T-cell (primary cell): ENCODE measurements at places on chromosomes 7 and 10.

DNA sequence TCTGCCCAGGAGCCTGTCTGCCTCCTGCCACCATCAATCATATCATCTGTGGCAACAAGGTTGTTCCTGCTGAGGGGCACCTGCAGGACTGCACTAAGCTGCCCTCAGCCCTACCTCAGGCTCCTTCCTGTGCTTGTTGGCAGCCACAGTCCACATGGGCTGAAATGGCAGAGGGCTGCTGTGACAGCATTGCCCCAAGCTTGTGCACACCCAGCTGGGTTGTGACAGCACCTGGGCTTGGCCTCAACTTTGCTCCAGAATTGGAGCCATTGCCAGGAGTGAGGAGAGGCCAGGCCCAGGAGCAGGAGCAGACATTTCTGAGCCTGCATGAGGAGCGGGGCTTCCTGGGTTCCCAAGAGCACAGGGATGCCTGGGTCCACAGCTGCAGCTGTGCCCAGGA is 340.9 kb upstream of the CHRM2 start:
- no peaks in the 10 kb centered on the region for H3K36me3 ChIP-seq
- H3K4me3 ChIP-seq = no peak overlapping the region
- DNase-seq = no peak
- no peaks in the 10 kb centered on the region for H3K4me1 ChIP-seq

DNA sequence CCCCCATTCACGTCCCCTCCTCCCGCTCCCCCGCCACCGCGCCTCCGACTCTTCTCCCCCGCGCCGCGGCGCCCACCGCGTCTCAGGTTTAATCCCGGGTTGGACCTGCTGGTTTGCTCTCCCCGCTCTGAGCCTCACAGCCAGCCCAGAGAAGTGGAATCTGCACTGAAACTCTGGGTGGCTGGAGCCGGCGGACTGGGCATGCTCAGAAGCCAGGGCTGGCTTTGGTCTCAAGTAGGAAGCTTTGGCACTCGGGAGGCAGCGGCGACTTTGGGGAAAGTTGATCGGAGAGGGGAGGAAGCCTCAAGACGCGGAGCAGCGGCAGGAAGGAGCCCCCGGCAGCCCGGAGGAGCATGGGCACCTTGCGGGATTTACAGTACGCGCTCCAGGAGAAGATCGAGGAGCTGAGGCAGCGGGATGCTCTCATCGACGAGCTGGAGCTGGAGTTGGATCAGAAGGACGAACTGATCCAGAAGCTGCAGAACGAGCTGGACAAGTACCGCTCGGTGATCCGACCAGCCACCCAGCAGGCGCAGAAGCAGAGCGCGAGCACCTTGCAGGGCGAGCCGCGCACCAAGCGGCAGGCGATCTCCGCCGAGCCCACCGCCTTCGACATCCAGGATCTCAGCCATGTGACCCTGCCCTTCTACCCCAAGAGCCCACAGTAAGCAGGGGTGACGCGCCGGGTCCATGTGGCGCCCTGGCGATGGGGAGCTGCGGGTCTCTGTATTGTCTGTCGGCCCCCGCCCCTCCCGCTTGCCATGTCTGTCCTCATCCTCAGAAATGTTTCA is at the start of gene PRKG1:
PRKG1 (plus strand) TSS at position 250 of the 791 bp plus-strand sequence.
- no peaks in the 10 kb centered on the region for H3K36me3 ChIP-seq
- H3K27ac ChIP-seq = no peak within 1 kb of the TSS
- peaks cover 29% of the 10 kb centered on the region for H3K27me3 ChIP-seq
- H3K4me3 ChIP-seq = peak within 1 kb of the TSS; percentile 6
- no peaks in the 10 kb centered on the region for H3K4me1 ChIP-seq

GRCh38 chr10:97336942-97337831 is 2.7 kb upstream of the FRAT2 start:
- H3K4me1 ChIP-seq = peaks cover 8% of the 10 kb centered on the region
- no peak overlapping the region for H3K27ac ChIP-seq
- no peaks in the 10 kb centered on the region for H3K27me3 ChIP-seq
- H3K36me3 ChIP-seq = no peaks in the 10 kb centered on the region
- no peak overlapping the region for H3K4me3 ChIP-seq

DNA sequence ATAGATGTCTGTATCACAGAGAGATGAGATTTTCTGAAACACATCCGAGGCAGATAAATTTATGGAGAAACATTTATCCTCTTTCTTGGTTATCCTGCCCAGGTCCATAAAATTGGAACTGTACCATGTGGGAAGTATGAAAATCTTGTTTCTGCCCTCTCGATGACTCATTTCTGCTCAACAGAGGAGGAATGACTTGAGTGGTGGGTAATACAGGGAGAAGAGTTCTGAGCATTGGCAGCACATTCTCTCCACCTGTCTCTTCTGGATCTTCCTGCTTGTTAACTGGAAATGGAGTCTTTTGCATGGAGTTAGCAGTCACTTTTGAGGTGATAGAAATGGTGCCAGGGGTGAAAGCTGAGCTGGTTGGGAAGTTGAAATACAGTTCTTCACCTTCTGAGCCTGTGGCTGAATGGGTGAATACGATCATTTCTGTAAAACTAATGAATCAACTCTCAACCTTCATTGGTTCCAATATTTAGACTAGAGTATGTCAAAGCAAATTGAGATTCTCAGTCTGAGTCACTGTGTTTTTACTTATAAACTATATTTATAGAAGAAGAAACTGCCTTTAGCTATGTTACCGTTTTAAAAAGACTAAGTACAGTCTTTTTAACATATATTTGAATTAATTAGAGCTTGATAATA is 945.5 kb downstream of the SORCS3 start:
- DNase-seq = no peak
- H3K27ac ChIP-seq = no peak overlapping the region
- H3K36me3 ChIP-seq = no peaks in the 10 kb centered on the region
- H3K27me3 ChIP-seq = no peaks in the 10 kb centered on the region
- H3K4me3 ChIP-seq = no peak overlapping the region

GRCh38 chr7:111827863-111828504 is 265.7 kb upstream of the IMMP2L start:
- no peak for DNase-seq
- no peaks in the 10 kb centered on the region for H3K27me3 ChIP-seq
- no peak overlapping the region for H3K4me3 ChIP-seq
- no peaks in the 10 kb centered on the region for H3K36me3 ChIP-seq

DNA sequence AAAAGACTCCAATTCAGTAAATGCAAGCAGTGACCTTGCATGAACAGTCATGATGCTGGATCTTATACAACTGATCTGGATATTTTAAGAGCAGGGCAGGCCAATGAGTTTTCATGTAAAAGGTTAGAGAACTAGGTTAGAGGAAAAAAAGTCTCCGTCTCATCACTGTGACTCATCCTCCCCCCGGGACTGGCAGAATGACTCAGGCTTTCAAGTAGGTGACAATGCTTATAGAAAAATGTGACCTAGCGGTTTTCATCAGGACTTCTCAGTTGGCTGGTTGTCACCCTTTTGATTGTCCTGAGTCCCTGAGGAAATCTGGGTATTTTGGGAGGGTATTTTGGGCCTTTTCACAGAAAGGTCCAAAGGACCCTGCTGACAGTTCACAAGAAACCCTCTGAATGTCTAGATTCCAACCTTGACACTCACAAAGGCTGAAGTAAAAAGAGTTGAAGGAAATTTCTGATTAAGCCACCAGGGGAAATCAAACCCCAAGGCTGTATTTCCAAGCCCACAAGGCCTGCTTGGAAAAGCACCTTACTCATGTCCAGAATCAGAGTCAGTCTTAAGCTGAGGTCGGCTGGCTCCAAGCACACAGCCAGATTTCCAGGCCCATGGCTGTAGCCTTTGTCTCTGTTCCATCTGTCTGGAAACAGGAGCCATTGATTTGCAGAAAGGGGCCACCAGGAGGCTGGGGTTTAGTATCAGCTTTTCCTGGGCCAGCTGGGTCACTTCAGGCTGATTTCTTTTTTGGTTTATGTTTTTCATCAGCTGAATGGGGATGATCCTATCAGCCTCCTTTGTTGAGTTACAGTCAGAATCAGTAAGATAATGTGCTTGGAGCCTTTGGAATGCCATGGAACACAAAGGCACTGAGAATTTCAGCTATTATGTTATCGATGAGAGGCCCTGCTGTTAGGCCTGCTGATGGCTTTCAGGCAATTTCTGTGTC is 226.4 kb upstream of the HABP2 start:
- DNase-seq = no peak
- no peak overlapping the region for H3K27ac ChIP-seq
- H3K4me3 ChIP-seq = no peak overlapping the region
- H3K36me3 ChIP-seq = no peaks in the 10 kb centered on the region
- no peaks in the 10 kb centered on the region for H3K27me3 ChIP-seq

DNA sequence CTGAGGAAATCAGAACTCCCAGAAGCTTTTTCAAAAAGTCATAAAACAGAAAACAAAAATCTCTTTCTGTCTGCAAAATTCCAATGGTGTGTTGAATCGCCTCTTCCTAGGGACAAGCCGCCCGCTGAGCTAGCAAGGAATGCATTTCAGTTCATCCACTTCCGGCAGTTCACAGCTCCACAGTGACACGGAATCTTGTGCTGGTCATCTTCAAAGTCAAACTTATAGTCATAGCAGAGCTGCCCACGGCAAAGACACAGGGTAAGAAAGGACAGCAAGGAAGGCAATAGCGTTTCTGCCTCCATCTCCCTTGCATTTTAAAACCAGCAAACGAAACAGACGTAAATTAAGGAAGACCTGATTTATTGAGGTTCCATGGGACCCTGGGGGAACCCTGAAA is 111.2 kb downstream of the GALNT11 start:
- no peak overlapping the region for H3K4me3 ChIP-seq
- DNase-seq = no peak
- peaks cover 65% of the 10 kb centered on the region for H3K36me3 ChIP-seq
- H3K27me3 ChIP-seq = no peaks in the 10 kb centered on the region

DNA sequence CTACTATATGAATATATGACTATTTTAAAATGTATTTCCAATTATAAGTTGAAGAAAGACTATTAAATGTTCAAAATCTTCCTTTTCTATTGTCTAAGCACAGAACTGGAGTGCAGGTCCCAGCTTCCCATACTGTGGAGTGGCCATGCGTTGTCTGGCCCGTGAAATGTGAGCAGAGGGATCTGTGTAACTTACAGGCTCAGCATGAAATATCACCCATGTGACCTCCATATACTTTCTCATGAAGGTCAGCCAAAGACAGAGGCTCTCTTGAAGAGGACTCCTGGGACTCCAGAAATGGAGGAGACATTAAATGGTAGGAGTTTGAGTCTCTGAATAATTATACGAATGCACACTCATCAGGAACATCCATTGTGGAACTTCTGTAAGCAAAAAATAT is 92.4 kb upstream of the CAV2 start:
- H3K27me3 ChIP-seq = no peaks in the 10 kb centered on the region
- no peak for DNase-seq
- H3K4me3 ChIP-seq = no peak overlapping the region

DNA sequence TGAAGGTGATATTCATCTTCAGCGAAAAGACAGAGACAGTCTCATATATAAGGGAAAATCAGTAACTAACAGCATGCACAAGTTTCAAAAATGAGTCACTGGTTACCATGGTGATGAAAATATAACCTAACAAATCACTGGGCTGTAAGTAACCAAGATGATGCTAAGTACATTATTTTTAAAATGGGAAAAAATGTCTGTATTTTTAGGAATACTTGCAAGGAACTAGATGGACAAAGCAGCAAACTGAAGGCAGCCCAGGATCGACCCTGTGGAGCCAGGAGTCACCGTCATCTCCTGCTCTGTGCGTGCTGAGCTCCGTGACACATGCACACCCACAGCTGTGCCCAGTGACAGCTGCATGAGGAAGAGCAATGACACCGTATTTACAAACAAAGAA is 137.3 kb downstream of the ELMO1 start:
- H3K27ac ChIP-seq = peak overlapping the region; percentile 85
- H3K36me3 ChIP-seq = peaks cover 26% of the 10 kb centered on the region
- H3K4me1 ChIP-seq = peaks cover 34% of the 10 kb centered on the region
- DNase-seq = no peak
- no peak overlapping the region for H3K4me3 ChIP-seq

DNA sequence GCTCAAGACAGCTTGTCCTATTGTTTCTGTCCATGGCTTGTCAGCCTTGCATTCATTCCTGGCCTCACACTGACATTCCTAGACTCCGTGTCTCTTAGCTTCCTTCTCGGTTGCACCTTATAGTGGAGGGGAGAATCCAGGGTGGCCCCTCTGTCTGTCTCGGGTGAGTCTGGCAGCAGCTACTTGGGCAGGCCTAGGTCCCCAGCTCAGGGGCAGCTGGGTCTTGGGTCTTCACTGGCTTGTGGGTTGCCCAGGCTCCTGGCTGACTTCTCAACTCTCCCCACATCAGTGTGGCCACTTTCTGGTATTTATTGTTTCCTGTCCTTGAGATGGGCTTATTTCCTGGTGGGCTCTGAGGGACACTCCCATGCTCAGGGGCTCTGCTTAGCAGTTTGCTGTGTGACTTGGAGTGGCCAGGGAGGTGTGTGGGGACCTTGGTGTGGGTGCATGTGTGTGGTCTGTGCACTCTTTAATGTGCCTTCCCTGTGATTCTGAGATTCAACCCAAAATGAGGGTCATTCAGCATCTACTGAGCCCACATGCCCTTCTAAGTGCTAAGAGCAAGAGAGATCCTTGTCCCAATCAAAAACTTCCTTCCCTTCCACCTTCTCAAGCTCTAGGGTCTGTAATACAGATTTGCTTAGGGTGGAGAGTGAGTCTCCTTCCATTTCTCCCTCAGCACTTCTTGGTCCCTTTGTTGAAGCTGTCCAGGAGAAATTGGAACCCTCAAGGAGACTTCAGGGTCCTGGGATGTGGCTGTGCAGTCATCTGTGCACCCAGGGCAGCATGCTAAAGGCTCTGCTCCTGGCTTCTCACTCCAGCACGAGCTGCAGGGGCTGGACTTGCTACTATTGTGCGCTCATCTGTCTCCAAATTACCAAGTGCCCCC is 20.1 kb downstream of the UPP1 start:
- H3K27me3 ChIP-seq = no peaks in the 10 kb centered on the region
- H3K4me3 ChIP-seq = no peak overlapping the region

DNA sequence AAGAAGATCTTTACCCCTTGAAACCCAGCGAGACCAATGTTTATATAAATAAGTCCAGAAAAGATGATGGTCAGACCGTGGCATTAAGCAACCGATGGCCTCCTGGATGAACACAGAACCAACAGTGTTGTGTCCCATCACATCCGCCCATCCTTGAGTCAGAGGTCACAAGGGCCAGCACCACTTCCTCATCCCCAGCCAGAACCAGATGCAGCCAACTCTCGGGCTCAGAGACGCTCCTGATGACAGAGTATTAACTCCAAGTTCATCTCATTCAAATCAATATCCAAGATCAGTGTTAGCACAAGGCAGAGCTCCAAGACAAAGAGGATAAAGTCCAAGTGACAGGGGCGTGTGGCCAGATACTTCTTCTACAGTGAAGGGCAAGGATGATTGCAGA is 63.5 kb downstream of the FAM53B start:
- H3K27ac ChIP-seq = no peak overlapping the region
- peaks cover 42% of the 10 kb centered on the region for H3K36me3 ChIP-seq
- H3K4me1 ChIP-seq = peaks cover 54% of the 10 kb centered on the region
- DNase-seq = no peak
- H3K4me3 ChIP-seq = no peak overlapping the region

DNA sequence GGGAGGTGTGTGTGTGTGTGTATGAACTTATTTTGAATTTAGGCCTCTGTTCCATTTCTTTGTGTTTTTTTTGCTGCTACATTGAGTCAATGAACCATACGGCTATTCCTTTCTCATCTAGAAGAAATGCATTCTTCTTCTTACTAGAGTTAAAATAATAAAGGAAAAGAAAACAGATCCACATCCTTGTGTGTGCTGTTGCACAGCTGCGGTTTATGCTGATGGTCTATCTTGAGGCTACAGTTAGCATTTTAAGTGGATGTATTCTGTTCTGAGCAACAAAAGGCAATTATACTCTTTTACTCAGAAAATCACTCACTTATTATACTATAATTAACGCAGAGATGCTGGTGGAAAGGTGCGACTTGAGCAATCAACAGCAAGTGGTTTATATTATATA is 615.0 kb upstream of the MBL2 start:
- H3K4me1 ChIP-seq = no peaks in the 10 kb centered on the region
- no peak overlapping the region for H3K4me3 ChIP-seq
- H3K27me3 ChIP-seq = no peaks in the 10 kb centered on the region
- no peak for DNase-seq
- no peak overlapping the region for H3K27ac ChIP-seq
- H3K36me3 ChIP-seq = no peaks in the 10 kb centered on the region
